NB4 (cell line): ENCODE measurements at places on chromosomes 16 and 17.

- DNase-seq, result no peak
These were observed 476.8 kb upstream of the CDH11 start for GRCh38 chr16:65598621-65599020.

DNA sequence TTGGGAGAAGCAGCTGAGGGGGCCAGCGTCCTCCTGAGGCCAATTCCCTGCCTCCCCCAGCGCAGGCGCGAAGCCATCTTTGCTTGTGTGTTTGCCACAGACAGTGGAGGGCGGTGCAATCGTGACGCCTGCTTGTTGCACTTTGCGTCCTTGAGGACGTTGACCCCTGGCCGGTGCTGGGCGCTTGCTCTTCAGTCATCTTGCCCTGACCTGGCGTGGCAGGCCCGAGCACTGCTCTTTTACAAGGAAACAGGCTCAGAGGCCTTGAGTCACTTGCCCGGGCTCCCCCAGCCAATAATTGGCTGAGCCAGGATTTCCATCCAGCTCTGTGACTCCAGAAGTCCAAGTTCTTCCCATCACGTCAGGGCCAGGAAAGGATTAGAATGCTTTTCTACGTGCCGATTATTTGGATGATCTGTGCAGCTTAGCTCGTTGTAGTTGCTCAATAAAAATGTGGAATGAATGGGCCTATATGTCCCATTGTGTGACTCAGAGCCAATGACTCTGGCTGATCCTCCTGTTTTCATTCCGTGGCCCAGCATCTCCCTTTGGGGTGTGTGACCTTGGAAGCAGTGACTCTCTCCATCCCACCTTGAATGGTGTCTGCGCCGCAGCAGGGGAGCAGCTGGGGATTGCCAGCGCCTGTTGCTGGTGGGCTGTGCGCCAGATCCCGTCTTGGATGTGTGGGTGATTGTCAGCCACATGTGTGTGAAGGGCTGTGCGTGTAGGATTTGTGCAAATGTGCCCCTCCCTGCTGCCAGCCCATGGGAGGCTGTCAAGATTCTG lies 214.1 kb downstream of the SEC14L1 start:
- DNase-seq, result no peak

DNA sequence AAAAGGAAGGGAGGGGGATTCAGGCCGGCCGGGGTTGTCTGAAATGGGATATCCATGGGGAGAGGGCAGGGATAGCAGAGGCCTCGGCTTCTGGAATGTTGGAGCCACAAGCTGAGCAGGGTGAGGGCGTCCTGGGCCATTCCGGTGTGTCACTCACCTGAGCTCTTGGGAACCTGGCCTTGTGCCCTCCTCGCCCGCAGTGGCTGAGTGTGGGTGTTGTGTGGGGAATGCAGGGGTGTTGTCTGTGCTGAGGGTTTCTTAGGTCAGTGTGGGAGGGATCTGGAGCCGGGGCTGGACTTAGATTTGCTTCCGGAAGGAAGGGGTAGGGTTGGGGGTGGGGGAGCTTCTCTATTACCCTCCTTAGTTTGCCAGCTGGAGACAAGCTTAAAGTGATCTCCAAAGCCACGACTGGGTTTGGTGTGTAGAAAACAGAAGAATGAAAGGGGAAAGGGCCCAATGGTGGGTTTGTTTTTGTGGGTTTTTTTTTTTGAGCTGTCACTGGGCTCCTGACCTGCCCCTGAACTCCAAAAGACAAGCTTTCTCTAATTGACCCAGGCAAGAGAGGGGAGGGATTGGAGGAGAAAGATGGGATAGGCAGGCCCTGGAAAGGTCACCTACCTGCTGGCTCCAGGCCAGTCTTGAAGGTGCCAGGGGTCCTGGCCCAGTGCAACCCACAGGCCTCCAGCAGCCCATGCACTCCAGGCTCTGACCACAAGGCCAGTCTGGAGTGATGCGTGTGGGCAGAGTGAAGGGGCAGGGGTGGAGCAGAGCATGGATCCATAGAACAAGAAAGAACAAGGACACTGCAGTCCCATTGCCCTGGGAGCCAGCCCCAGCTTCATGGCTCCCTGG lies at the start of gene SULT1A2:
Gene SULT1A2 (minus strand): TSS at position 211 of the 852 bp plus-strand sequence. CDS start 1,120 bp downstream, outside the sequence.
- peak; percentile 51 for DNase-seq

GRCh38 chr16:12682432-12683165 lies 121.1 kb downstream of the CPPED1 start:
- no peak for DNase-seq

DNA sequence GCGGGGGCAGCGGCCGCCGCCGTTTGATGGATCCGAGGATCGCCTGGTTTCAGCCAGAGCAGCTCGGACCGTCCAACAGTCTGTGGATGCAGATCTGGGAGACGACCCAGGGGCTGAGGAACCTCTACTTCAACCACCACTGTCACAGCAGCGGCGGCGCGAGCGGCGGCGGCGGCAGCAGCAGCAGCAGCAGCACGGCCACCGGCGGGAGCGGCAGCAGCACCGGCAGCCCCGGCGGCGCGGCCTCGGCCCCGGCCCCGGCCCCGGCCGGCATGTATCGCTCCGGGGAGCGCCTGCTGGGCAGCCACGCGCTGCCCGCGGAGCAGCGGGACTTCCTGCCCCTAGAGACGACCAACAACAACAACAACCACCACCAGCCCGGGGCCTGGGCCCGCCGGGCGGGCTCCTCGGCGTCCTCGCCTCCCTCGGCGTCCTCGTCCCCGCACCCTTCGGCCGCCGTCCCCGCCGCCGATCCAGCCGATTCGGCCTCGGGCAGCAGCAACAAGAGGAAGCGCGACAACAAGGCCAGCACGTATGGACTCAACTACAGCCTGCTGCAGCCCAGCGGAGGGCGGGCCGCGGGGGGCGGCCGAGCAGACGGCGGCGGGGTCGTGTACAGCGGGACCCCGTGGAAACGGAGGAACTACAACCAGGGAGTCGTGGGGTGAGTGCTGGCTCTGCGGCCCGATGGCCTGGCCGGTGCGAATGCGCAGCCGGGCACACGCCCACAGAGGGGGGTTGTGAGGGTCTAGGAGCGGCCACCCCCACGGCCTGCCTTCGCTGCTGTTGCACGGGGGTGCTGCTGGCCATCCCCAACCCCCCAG lies 702 bp downstream of the TENT4B start:
- DNase-seq, result peak; percentile 68

- no peak for DNase-seq
These were observed 38.2 kb downstream of the PITPNC1 start for GRCh38 chr17:67415291-67415690.

- no peak for DNase-seq
These were observed at the start of gene TMEM132E for GRCh38 chr17:34579017-34579946. TSS of gene TMEM132E (plus strand) at chr17:34579582. CDS start at chr17:34581077, 1,495 bp downstream.

DNA sequence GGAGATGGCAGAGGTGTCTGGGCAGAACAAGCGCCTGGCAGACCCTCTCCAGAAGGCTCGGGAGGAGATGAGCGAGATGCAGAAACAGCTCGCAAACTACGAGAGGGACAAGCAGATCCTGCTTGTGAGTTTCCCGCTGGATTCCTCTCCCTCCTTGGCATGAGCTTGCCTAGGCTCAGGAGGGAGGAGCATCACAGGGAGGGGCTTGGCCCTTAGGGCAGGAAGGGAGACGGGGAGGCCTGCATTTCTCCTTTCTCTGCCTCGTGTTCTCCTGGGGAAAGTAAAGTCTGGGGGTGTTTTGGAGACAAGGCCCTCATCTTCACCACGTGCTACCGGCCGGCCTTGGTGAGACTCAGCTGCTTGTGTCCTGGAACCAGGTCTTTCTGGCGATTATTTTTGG lies 18.0 kb upstream of the DBNDD1 start:
- no peak for DNase-seq

- DNase-seq, result no peak
These were observed 21.7 kb downstream of the KNOP1 start for GRCh38 chr16:19696328-19696727.

- no peak for DNase-seq
These were observed 27.5 kb downstream of the TBX4 start for GRCh38 chr17:61479493-61480413.

- DNase-seq, result peak; percentile 46
These were observed 684 bp upstream of the NUDT16L1 start for GRCh38 chr16:4692460-4693295.

DNA sequence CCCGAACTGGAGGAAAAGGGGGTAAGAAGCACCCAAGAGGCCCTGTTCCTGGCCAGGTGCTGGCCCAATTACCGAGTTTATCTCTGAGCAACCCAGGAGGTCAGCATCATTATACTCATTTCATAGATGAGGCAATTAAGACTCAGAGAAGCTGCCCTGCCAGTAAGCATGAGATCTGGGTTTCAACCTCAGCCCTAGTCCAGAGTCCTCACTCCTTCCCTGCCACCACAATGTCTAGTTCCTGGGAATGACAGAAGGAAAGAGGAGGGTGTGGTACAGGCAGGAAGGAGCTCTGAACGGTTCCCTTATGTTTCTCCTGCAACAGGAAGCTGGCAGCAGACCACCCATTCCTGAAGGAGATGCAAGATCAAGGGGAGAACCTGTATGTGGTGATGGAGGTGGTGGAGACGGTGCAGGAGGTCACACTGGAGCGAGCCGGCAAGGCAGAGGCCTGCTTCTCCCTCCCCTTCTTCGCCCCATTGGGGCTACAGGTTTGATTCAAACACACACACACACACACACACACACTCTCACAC lies 7.4 kb downstream of the GSDMA start:
- DNase-seq, result no peak

DNA sequence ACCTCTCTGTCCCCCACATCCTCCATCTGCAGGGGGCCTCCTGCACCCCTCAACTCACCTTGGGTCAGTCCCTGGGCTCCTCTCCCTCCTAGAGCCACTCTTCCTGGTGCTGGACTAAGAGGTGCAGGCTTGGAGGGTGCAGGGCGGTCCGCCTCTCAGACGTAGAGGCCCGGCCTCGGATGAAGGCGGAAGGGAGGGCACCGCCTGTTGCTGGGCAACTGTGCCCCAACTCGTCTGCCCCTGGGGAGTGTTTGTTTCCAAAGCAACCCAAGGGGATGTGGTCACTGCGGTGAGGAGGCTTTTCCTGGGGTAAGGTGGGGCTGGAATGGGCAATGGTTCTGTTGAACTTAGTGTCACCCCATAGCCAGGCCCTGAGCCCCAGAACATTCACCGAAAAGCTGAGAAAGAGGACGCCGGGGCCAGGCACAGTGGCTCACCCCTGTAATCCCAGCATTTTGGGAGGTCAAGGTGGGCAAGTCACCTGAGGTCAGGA lies at the start of gene C16orf54:
Gene C16orf54 (minus strand): TSS at position 138 of the 493 bp plus-strand sequence. CDS start 1,039 bp downstream, outside the sequence.
- DNase-seq, result peak; percentile 99

GRCh38 chr16:50683689-50684374 lies 2.7 kb upstream of the SNX20 start:
- peak; percentile 97 for DNase-seq

DNA sequence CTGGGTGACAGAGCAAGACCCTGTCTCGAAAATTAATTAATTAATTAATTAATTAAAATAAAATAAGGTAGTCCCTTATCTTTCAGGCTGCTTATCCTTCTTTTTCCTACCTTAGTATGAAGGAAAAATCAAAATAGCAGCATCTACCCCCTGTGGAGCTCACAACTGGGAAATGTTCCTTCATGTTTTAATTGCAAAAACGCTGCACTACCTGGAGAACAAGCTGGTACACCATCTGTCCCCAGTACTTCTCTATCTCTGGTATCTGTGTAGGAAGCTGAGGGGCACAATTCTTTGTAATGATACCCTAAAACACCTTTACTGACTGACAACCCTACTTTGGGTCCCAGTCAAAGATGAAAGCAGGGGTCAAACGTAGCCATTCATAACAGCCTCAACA lies 55.1 kb upstream of the MNT start:
- DNase-seq, result no peak

DNA sequence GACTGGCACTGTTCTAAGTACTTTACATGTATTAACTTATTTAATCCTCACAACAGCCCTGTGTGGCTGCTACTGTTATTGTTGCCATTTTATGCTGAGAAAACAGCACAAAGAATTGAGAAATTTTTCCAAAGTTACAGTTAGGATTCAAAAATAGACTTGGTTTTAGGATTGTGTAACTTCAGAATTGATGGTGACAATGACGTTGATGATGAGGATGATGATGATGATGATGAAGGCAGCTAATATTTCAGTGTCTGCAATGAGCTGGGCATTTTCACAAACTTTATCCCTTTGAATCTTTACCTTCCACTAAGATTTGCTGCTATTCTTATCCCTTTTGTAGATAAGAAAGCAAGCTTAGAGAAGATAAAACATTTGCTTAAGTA lies 22.1 kb downstream of the PRKCB start:
- peak; percentile 40 for DNase-seq

DNA sequence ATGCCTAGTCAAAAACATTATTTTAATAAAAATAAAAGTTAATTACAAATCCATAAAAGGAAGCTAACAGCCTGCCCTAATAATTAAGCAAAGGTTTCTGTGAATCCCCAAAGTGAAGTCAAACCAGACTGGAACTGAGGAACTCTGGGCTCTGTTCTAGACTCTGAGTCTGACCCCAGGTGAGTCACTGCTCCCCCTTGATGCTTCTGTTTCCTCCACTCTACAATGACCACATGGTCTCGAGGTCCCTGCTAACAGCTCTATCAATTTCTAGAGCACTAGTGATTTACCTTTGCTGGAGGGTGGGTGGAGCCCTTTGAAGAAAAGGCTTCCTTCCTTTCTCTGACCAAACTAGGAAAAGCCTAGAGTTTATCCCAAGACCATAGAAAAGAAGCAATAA lies 32.4 kb downstream of the XPO6 start:
- no peak for DNase-seq

DNA sequence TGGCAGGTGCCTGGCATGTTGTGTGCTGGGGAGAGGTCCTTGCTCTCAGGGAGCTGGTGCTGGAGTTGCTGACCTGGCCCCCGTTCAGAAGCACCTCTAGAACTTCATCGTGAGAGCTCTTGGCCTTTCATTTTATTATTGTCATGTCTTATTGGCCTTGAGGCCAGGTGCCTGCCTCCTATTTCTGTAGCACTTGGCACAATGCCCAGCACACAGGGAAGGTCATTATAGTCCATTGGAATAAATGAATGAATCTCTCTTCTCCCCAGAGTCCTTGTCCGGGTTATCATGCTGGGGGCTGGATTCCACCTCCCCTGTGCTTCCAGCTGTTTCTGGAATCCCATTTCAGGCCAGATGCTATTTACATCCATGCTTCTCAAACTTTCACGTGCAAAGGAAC lies 169.2 kb downstream of the HAPSTR1 start:
- DNase-seq, result no peak

DNA sequence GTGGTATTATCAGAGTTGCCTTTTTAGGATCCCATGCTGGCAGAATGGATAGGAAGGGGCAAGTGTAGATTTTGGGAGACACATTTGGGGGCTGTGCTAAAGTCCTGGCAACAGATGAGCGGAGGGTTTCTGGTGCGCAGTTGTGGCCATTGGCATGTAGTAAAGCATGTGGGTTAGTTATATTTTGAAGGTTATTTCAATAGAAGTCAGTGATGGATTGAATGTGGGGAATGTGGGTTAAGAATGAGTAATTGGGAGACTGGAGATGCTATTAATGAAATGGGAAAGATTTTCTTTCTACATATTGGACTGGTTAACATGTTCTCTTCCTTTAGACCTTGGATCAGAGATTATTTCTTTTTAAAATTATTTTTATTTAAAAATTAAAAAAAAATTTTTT lies 10.0 kb downstream of the DUS2 start:
- no peak for DNase-seq

- DNase-seq, result no peak
These were observed 42.2 kb downstream of the TBCD start for GRCh38 chr17:82793974-82794630.

DNA sequence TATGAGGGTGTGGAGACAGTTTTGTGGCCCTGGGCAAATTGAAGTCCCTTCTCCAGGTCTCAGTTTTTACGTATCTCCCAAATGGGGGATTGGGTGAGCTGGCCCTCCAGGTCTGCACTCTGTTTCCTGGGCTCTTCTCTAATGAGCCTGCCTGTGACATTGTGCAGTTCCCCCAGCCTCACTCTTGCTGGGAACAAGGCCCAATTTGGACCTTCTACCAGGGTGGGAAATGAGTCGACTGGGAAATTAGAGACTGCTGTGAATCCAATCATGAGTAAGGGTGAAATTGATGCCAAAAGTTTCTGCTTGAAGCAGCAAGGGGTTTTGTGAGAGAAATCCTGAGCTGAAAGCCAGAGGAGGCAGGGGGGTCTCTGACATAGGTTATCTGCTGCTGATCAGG lies 71.5 kb upstream of the KSR1 start:
- DNase-seq, result no peak
